ENCODE measurements at places on chromosomes 2 and 18.
A peak's percentile ranks its signal among the peaks of the same experiment; 100 is the strongest.

DNA sequence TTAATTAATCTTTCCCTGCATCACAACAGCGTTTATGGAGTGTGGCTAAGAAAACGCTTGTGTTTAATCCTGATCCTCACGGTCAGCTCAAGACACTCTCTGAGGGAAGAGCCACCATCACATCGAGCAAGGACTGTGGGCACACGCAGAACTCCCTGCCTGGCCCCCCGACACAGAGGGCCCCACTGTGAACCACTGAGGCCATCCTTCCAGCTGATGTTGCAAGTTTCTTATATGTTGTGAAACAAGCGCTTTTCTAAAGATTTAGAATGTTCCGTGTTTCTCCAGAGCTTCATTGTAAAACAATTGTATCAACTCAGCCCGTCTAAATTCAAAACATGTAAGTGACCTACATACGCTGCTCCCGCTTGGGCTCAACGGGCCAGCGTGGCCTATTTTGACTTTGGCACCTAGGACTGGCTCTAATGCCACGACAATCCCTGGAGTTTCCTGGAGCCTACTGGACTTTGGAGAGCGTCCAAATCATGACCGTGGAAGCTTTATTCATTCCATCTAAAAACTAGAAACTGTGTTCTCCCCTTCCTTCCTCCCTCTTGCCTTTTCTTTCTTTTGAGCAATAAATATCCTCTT, 34.9 kb downstream of the SERPINE2 start:
- no peak for DNase-seq

- no peak for DNase-seq
Measured at GRCh38 chr2:158120102-158120501, 18.4 kb downstream of the UPP2 start.

DNA sequence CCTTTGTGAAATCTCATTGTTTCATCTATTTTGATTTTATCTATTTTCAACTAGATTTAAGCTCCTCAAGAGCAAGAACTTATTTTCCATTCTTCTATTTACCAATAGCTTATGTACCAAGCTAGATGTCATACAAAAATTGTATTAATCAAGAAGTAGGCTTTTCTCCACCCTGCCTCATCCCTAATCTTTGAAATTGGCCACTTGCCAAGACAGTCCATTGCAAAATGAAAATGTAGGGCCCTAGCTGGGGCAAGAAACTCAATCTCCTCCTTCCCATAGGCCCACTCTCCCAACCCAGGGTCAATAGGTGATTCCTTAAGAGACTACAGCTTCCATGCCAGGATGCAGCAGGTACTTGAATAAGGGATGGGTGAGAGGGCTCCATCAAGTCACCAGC, 39.3 kb upstream of the STPG4 start:
- DNase-seq = no peak

GRCh38 chr2:113227698-113228097, 51.0 kb downstream of the PAX8 start:
- DNase-seq = no peak

GRCh38 chr2:241315879-241316631, at the start of gene SEPTIN2:
SEPTIN2 (plus strand) TSS chr2:241315925; CDS start chr2:241324233, 8,308 bp downstream.
- peak; percentile 92 for DNase-seq

DNA sequence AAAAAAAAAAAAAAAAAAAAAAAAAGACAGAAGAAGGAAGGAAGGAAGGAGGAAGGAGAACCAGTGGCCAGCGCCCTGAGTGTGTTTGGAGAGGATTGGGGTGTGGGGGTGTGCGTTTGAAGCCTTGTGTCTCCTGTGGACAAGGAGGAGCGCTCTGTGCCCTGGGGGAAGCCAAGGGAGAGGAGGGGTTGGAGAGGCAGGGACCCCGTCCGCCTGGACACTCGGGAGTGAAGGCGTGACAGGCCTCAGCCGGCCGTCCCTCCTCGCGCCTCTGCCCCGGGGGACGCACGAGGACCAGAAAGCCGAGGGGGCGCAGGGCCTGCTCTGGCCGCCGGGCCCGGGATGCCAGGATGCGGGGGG, 44.9 kb downstream of the SERTAD2 start:
- no peak for DNase-seq

DNA sequence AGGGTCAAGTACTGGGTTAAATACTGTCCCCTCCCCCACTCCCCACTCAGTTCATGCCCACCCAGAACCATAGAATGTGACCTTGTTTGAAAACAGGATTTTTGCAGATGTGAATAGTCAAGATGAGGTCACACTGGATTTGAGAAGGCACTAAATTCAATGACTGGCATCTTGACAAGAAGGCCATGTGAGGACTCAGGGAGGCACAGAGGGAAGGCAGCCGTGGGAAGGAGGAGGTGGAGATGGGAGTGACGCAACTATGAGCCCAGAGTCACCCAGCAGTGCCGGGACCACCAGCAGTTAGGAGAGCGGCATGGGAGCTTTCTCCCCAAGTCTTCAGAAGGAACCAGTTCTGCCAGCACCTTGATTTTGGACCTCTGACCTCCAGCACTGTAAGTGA, 257.3 kb downstream of the BCL2 start:
- DNase-seq = no peak

All from right forelimb (tissue), 1 donor.